Stimulated activated naive CD8-positive, alpha-beta T cell treated with anti-CD3 and anti-CD28 coated beads, Interleukin-15, Interleukin-2, amounts not matched to agents 100 U/mL and 50 U/mL, for 24 hours (primary cell): ENCODE measurements at places on chromosomes 2 and 18.

DNA sequence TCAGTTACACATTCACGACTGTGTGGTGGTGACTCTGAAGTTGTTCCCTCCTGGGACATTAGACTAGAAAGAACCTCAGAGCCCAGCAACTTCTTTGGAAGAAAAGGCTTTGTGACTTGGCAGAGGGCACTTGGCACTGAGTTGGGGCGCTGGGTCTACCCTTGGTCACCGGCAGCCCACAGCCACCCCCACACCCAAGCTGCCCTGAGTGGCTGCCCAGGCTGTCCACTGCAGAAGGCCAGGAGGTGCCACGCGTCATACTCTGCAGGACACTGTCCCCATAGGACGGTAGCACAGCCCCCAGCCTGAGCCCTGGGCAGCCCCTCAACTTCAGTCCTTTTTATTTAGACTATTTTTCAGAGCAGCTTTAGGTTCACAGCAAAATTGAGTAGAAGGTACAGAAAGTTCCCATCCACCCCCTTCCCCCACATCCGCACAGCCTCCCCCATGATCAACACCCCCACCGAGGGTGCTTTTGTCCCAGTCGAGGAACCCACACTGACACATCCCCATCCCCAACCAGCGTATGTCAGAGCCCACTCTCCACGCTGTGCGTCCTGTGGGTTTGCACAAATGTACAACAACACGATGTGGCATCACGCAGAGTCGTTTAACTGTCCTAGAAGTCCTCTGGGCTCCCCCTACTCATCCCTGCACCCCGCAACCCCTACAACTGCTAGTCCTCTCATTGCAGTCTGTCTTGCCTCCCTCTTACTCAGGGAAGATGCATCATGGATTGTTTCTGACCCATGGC, 1.1 kb downstream of the PRLH start:
- DNase-seq: no peak

DNA sequence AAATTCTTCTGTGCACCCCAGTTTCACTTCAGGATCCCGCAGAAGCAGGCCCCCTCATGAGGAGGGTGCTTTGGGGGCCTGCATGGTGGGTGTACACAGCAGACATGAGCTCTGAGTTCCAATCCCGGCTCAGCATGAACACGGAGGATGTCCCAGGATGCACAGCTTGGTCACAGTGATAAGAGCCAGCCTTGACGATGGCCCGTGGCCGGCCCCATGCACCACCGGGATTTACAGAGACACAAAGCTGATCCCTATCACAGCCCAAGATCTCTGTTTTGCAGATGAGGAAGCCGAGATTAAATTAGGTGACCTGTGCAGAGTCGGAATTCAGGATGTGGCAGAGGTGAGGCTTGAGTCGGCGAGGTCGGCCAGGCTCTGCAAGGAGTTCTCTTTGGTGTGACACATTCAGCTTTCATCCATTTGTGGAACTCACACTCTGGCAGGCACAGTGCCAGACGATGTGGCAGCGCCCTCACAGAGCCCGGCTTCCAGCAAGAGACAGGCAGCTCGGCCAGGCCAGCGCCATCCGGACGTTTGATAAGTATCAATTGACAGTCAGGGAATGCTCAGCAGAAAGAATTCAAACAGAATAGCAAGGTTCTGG, 456.3 kb upstream of the MYT1L start:
- DNase-seq: no peak

GRCh38 chr2:85662899-85663593, 5.0 kb downstream of the SFTPB start:
- no peak for DNase-seq

- no peak for DNase-seq
These were observed 8.5 kb upstream of the CXCR4 start for GRCh38 chr2:136126421-136126926.

GRCh38 chr2:85257970-85258605, 69.7 kb downstream of the TGOLN2 start:
- no peak for DNase-seq

GRCh38 chr2:171787333-171788072, 100.2 kb downstream of the DYNC1I2 start:
- DNase-seq: no peak

- no peak for DNase-seq
These were observed 91.0 kb downstream of the STPG4 start for GRCh38 chr2:47064106-47064505.

- no peak for DNase-seq
These were observed 146.1 kb upstream of the LINC00305 start for GRCh38 chr18:64294967-64295366.

DNA sequence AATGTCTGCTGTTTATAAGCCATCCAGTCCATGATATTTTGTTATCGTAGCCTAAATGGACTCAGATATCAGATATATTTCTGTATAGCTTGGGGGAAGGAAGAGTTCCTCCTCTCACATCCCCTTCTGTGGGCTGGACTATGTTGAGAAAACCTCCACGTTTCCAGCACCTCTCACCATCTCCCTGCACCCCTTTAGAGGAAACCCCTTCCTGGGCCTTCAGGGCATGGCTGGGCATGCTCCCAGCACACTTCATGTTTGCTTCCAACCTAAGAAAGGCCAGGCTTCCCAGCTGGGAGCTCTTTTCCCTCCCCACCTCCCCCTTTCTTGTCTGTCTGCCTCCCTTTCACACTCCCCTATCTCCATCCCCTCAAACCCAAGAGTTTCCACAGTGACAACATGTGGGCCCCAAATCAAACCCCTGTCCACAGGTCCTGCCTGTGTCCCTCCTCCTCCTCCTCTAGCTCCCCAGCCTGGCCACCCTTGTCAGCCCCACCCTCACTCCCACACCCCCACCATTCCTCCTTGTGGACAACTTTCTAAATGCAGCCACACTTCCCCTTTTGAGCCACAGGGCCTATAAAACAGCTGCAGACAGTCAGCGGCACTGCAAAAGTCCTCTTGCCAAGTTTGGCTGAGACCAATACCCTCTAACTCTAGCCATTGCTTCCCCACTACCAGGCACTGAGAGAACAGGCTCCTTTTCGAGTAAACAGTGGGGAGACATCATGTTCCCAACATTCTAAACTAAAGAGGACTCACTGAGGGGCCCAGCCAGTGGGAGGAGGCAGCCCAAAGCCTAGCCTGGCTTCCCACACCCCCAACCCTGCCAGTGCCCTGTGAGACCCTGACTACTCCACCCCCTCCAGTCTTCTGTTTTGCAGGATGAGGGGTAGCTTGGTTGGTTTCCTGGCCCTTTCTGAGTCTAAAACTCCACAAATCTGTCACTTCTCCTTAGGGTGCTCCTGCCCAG, 120.5 kb downstream of the ZFP36L2 start:
- DNase-seq: no peak

GRCh38 chr2:10243926-10244270, 58.8 kb upstream of the HPCAL1 start:
- DNase-seq: no peak

GRCh38 chr18:12668041-12668440, 10.1 kb upstream of the SPIRE1 start:
- DNase-seq: no peak

GRCh38 chr2:236748385-236748784, 178.8 kb downstream of the ACKR3 start:
- no peak for DNase-seq

- no peak for DNase-seq
These were observed 297.4 kb upstream of the GCFC2 start for GRCh38 chr2:76008001-76008702.
